SW480 (cell line): ENCODE measurements at places on chromosomes 7 and 10.

- DNase-seq = no peak
These were observed 80.6 kb upstream of the KLF6 start for GRCh38 chr10:3865565-3865964.

DNA sequence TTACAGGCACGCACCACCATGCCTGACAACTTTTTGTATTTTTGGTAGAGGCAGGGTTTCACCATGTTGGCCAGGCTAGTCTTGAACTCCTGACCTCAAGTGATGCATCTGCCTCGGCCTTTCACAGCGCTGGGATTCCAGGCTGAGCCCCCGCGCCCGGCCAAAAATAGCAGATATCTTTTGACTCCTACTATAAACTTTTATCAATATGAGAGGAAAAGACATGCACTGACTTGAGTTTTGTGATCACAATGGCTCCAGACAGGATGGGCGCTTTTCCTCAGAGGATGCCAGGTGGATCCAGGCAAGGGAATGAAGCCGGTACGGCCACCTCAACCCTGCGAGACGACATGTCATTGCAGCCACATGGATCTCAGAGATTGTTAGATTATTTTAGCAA lies 123.9 kb downstream of the DNAJB6 start:
- no peak for DNase-seq

DNA sequence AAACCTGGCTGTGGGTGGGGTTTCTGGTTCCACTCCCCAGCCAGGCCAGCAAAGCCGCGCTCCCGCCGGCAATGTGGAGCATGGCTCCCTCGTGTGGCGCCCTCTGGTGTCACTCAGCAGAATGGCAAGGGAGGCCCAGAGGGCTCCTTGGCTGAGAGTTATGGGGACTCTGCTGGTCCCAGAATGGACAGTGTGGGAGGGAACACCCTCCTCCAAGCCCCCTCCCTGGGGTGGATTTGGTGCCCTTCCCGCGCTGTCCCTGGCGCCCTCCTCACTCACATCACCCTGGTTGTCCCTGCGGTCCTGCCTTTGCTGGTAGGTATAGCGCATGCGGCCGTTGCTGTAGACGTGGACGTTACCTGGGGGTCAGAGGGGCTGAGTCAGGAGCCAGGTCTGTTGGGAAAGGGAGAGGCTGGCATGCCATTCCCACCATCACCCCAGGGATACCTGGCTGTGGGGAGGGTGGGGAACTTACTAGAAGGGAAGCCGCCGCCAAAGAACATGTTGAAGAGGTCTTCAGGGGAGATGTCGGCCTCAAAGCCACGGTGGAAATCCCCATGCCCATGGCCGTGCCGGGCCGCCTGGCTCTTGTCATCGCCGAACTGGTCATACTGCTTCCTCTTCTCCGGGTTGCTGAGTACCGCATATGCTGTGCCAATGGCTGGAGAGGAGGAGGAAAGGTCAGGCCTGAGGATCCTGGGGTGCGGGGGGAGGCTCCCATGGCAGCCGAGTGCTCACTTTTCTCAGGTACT lies 14.0 kb downstream of the DNAJB12 start:
- DNase-seq = no peak

DNA sequence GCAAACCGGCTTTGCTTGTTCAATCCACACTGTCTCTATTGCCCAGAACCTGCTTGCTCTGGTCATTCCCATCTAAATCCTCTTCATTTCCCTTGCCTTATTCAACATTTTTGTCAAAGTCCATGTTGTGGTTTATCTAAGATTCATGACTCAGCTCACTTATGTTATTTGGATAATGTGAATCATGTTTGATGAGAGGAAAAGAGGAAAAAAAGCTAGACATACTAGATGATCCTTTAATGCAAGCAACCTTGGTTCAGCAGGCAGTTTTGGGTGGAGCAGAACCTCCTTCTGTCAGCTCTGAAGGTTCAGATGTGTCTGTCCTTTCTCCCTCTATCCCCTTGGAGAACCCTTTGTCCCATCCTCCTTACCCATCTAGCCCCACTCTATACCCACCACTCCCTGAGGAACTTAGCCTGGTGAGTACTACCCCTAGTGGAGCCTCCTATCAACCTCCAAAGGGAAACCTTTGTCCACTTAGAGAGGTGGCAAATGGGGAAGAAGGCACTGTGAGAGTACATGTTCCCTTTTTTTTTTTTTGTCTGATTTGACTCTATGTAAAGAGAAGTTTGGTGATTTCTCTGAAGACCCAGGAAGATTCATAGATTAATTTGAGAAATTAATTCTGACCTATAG lies 2.1 kb upstream of the SAMD9L start:
- no peak for DNase-seq

- no peak for DNase-seq
These were observed 257.9 kb downstream of the PTPRN2 start for GRCh38 chr7:158329686-158330085.

GRCh38 chr7:115260381-115260780 lies 338.5 kb downstream of the MDFIC start:
- no peak for DNase-seq

DNA sequence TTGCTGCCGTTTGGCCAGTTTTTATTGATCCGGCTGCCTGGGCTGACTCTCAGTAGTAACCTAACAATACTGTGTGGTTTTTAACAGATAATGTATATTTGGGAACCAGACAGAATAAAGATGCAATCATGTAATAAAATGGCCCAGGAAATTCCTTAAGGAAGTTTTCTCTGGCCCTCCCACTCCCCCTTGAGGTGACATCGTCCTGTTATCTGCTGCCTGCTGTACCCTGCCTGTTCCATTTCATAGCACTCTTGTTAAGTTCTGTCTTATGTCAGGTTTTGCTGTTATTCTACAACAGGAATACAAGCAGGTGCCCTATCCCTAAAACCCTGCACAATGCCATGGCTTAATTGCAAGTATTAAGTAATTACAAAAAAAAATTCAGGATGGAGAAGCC lies 12.5 kb downstream of the ITGB8 start:
- no peak for DNase-seq

- DNase-seq = no peak
These were observed 250.4 kb downstream of the ELMO1 start for GRCh38 chr7:37198041-37198905.

DNA sequence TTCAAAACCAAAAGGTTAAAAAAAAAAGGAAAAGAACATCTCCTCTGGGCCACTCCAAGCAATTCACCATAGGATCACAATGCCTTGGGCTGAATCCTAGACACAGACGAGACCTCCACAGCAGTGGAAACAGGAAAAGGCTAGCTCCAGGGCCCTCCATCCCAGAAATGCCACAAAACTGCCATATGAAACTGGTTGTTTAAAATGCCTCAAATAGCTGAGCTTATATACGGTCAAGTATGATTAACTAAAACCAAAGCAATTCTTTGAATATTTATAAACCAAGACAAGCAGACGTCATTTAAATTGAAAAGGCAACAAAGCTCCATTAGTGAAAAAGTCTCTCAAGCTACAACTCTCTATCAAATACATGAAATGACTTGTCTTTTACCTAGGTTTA lies 63.1 kb downstream of the DOCK4 start:
- no peak for DNase-seq

DNA sequence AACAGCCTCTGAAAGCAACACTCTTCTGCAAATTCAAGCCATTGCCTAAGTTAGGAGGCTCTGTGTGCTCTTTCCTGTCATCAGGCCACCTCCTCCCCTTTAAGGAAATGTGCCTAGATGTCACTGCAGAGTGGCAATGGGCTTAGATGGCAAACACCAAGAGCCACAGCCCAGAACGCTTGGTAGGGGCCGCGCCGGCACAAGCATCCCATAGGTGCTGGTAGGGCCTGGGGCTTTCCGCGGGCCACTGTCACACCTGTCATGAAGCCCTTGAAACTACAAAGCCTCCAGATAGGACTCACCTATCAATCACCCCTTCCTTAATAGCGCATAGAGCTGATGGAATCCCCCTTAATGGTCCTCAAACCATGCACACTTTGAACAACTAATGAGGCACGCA lies 299.9 kb downstream of the GRID1 start:
- no peak for DNase-seq

- DNase-seq = no peak
These were observed 29.7 kb downstream of the KLRG2 start for GRCh38 chr7:139453673-139454321.

DNA sequence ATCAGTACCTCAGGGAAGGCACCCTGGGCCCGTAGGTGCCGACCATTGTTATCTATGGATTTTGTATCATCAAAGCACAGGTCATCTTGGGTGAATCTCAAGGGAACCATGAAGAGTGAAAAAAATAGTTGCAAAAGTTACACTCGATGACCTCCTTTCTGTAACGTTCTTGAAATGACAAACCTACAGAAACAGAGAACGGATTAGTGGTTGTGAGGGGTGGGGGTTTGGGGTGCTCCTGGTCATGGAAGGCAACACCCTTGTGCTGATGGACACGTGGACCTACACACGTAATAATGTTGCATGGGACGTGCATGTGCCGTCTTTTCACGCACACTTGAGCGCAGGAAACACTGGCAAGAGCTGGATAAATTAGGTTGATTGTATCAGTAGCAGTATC lies 655.9 kb downstream of the SDK1 start:
- DNase-seq = no peak

- no peak for DNase-seq
These were observed 898 bp upstream of the SEM1 start for GRCh38 chr7:96710544-96710943.

GRCh38 chr7:104979167-104979841 lies 34.7 kb upstream of the KMT2E start:
- DNase-seq = peak; percentile 91

GRCh38 chr10:123156078-123156477 lies 1.9 kb downstream of the BUB3 start:
- DNase-seq = no peak

DNA sequence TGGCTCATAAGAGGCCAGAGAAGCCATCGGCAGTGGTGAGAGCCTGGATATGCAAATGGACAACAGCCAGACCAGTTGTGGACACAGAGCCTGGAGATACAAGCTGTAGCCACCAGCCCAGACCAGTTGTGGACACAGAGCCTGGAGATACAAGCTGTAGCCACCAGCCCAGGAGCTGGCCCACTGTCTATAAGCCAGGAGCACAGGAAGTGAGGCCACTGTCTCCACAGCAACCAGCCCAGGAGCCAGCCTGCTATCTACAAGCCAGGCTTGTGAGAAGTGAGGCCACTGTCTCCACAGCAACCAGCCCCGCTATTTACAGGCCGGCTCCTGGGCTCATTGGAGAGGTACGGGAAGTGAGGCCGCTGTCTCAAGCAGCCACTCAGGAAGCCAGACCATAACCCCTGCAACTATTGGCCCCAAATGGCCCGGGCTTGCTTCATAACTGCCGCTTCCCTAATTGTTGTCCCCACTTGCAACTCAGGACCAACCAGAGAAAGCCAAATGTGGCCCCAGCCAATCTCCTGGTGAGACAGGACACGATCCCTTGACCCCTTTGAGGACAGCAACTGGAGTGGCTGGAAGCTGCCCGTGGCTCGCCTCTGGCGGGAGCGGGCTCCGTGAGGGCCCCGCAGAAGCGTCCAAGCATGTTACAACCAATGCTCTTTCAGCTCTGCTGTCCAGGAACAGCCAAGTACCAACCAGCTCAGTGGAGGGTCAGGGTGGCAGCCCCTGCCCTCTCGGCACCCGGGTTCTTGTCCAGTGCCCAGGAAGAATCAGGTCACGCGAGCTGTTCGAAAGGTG lies 44.1 kb upstream of the CNPY1 start:
- peak; percentile 34 for DNase-seq

- no peak for DNase-seq
These were observed 431.7 kb upstream of the KLF6 start for GRCh38 chr10:4216726-4217125.

DNA sequence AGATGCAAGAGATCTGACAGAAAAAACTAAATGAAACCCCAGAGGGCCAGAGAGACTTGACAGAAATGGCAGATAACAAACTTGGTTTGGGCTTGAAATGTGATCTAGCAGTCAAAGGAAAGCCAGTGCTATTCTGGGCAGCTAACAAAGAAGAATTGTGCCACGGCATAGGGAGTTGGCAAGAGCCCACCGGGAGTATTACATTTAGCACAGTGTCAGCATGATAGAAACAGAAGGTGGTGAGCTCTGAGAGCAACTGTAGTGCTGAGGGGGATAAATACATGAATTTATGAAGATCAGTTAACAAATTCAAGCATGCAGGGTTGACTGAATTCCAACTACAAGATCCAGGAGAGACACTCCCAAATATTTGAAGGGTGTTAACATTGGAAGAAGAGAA lies 91.1 kb downstream of the AHCYL2 start:
- DNase-seq = no peak

- DNase-seq = no peak
These were observed 148.2 kb downstream of the RAPGEF5 start for GRCh38 chr7:22208799-22209198.

- DNase-seq = no peak
These were observed 9.2 kb downstream of the LAMB4 start for GRCh38 chr7:108120933-108121332.

GRCh38 chr7:89605362-89605761 lies 548.9 kb upstream of the STEAP1 start:
- DNase-seq = no peak

- peak; percentile 23 for DNase-seq
These were observed 479 bp downstream of the CYP26A1 start for GRCh38 chr10:93074147-93074596.

DNA sequence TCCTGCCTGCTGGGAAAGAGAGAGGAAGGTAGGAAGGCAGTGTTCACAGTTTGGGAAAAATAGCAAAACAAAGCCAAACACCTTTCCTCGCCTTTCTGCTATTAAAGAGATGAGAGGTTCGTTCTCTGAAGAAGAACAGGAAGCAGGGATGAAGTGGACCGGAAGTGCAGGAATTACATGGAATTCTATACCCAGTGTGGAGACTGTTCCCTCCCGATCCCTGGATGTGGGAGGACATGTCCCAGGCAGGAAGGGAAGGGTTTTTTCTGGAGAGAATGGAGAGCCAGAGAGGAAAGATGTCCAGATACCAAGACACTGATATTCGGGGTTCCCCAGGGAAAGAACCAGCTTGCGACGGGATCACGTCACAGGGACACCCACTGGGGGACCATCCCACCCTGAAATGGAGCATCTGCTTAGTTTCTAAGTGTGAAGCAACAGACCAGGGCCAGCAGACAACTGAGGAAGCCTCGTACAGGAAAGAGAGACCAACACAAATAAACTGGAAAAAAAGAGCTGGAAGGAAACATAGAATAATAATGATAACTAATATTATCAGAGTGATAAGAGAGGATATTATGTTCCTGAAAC lies 187.6 kb downstream of the PRPF18 start:
- DNase-seq = no peak

DNA sequence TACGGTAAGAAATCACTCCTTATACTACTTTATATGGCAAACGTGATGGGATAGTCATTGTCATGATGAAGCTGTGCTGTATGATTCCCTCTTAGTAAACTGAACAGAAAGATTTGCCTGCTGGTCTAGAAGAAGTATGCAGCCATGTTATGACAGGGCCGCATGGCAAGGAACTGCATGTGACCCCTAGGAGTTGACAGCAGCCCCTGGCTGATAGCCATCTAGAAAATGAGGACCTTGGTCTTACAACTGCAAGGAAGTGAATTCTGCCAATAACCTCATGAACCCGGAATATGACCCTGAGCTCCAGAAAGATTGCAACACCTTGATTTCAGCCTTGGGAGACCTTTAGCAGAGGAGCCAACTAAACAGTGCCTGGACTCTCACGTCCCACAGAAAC lies 193.3 kb downstream of the SEMA3E start:
- no peak for DNase-seq

GRCh38 chr10:12416344-12417050 lies 67.2 kb downstream of the CAMK1D start:
- DNase-seq = no peak
